Stimulated activated CD8-positive, alpha-beta memory T cell treated with anti-CD3 and anti-CD28 coated beads, Interleukin-7, amount 100 ng/mL, for 1 hour (primary cell): ENCODE measurements at places on chromosomes 7 and 10.

DNA sequence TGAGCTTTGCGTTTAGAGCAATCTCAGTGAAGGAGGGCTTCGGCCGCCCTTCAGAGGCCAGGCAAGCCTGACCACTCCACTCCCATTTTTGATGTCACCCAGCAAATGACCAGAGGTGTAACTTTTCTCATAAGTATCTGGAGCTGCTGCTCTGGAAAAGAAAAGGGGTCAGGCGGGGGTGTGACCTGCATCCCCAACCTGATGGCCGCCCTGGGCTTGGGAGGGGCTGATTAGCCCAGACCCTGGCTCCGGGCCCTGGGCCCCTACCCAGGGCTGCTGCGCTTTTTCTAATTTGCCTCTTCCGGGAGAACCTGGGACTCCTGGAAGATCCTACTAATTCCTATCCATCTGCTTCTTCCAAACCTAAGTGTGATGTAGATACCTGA, 9.6 kb upstream of the EBF3 start:
- no peak for DNase-seq

DNA sequence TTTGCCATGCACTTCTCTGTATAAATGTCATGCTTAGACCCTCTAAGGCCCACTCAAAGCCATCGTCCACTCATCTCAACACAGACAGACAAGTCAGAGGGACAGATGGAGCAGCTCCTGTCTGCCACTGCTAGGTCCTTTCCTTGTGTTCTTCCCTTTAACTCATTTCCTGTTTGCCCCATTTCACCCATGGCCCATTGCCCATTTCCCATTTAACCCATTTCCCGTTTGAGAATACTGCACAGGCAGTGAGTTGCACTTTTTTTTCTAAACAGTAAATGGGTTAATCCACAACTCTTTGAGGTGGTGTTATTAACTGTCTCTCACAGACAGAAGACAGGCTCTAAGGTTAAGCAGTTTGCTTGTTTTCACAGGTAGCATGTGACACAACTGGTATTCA, 179.3 kb downstream of the NPSR1 start:
- DNase-seq: no peak

DNA sequence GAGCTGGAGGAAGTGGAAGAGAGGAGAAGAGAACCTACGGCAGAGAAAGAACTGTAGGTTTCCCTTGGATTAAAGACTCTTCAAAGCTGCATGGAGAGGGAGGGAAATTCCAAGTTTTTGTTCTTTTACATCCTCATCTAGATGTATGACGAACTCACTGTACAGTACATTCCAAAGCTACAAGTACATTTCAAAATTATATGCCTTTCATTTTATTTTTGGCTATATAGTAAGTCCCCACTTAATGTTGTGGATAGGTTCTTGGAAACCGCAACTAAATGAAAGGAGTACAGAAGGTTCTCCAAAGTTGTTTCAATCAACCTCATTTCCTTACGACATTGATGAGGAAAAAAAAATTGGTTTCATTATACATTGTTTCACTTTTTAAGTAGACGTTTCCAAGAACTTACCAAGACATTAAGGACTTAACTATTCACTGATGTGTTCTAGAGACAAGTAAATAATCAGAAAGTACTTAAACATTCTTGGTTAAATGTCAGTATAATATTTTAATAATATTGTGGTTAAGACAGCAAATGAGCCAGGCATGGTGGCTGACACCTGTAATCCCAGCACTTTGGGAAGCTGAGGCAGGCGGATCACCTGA, 16.1 kb upstream of the JMJD1C start:
- no peak for DNase-seq

DNA sequence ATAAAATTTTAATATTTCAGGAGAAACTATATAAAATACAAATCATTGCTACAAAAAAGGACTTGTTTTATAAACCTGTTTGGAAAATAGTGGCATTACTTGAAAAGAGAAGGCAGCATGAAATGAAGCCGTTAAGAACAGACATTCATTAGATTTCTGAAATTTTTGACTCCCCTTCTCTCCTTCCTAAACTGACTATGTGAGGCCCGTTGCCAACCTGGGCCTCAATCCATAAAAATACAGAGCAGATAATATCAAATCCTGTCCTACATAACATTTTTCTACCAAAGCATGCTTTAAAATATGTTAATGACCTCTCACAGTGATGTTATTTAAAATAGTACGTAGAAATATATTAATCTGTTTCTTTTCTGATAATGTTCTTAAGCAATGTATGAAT, 34.5 kb upstream of the ING3 start:
- no peak for DNase-seq

GRCh38 chr7:21361413-21362125, 66.3 kb upstream of the SP4 start:
- no peak for DNase-seq

GRCh38 chr7:51029701-51030191, 247.1 kb upstream of the GRB10 start:
- DNase-seq: no peak

DNA sequence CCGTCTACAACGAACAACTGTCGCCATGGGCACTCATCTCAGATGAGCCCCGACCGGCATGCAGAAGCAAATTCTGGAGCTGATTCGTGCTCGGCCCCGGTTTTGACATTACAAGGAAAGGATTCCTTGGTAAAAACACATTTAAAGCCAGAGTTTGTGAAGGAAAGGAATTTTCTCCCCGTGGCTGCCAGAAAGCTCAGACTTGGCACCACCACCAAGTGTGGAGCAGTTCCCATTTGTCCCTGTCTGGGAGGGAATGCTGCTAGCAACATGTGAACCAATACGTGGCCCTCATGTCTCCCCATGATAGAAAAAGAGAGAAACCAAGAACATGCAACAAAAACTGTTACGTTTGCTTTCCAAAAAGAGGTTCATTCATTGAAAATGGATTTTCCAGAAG, 55.2 kb upstream of the DDC start:
- DNase-seq: no peak

GRCh38 chr10:101385866-101386658, 32.1 kb downstream of the BTRC start:
- DNase-seq: no peak

- DNase-seq: no peak
Measured at GRCh38 chr7:988426-988911, 5.5 kb downstream of the CYP2W1 start.

DNA sequence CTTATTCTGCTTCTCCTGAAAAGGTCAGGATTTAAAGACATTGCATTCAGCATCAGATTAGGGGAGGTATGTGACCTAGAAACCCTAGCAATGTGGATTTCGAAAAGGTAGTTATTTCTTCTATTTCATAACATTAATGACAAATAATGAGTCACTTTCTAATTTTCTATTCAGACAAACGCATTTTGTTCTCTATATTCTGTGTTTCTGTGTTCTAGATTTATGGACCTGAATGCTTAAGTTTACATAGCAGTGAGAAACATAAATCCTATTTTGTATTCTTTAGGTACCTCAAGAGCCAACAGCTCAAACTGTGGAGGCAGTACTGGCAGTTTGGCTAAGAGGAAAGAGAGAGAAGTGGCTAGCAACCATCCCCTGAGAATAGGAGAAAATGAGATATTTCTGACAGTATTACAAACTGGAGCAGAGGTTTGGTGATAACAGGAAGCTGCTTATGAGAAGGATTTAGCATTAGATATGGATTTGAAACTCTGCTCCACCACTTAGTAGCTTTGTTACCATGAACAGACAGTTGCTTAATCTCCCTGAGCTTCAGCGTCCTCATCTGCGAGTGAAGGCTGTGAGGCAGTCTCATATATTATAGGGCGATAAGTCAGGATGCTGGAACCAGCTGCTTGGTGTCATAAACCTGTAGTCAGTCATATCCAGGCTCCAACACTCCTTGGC, 28.2 kb downstream of the CDK14 start:
- DNase-seq: no peak

- no peak for DNase-seq
Measured at GRCh38 chr10:79070606-79071395, 2.0 kb downstream of the ZMIZ1 start.

- no peak for DNase-seq
Measured at GRCh38 chr7:10930551-10930950, 43.1 kb upstream of the PHF14 start.

DNA sequence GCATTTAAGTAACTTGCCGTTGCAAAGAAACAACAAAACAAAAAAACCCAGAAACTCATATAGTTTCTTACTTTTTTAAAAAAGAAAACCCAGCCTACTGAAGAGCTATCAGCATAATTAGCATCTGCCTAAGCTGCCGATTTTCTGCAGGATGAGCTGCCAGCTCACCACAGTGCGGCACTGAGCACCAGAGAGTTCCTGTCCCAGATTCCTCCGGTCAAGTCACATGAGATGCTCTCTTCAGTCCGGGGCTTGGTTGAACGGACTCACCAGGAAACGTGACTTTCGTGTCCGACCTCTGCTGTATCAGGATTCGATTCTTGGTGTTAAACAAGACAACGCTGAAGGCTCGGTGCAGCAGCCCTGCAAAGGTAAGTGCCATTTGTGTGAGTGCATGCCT, 3.2 kb downstream of the IDI2 start:
- DNase-seq: no peak

DNA sequence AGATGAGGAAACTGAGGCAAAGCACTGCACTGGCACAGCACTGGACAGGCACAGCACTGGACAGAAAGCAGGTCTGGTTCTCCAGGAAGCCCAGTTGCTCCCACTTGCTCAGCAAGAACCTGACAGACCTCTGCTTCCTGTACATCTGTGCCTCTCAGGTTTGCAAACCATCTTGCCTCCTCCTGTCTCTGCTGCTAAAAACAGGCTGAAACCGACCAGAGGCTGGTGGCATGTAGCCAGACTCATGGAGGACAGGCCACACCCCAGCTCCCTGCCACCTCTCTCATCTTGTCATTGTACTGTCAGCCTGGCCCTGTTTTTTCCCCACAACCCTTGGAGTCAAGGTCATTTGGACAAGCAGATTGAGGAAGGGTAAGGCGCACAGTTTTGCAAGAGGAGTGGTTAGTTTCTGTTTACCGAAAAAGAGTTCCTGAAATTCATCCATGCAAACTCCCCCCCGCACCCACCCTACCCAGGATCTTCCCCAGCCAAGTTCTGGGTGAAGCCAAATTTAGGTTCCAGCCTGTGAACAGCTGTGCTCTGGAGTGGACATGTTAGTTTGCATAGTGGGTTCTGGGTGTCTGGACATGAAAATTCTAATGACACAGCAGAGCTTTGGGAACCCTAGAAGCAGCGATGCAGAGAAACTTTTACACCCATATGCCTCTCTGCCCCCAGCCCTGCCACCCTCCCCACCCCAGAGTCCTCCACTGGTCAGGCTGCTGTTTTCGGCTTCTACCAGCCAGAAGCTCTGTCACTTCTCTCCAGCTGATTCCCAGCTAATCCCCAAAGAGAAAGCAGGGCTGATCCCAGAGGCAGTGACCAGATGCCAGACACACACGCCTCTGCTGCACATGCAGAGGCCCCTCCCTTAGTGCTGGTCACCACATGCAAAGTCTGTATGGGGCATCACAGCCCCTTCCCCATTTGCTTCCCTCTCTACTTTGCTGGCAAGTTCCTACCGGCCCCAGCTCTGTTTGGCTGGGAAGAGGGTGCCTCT, 8.5 kb upstream of the C10orf105 start:
- peak; percentile 41 for DNase-seq

- DNase-seq: no peak
Measured at GRCh38 chr10:6130848-6131470, 42.1 kb downstream of the RBM17 start.

DNA sequence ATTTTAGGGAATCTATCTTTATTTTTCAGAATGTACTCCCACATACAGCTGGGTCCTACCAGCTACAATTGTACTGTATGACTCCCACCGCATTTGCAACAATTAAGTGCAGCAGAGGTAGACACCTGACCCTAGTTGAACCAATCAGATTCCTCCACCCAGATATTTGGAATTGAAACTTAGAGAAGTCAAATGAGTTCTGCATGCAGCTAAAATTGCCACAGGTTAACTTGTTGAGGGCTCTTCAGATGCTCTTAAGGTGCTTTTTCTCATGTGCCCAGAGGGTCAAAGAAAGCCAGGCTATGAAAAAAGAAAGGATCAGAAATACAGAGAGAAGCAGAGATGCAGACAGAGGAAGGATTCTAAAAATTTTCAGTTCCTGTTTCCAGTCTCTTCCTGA, 68.0 kb upstream of the TES start:
- DNase-seq: no peak

DNA sequence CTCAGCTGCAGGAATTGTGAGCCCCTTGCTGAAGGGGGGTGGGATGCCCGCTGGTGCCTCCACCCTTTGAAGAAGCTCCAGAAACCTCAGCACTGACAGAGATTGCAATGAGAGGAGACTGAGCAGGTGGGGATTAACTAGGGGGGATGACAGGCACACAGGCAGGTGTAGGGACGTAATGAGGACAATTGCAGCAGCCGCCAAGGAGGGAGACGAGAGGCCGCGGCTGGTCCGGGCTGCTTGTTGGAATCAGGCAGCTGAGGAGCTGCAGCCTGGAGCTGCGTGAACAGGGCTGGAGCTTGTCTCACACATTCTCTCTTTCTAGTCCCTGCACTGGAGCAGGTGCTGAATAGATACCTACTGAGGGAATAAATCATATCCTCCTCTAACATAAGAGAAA, 122.0 kb upstream of the TCERG1L start:
- no peak for DNase-seq

- no peak for DNase-seq
Measured at GRCh38 chr10:7998831-7999230, 55.7 kb upstream of the GATA3 start.

GRCh38 chr10:42830237-42830636, 47.6 kb downstream of the BMS1 start:
- DNase-seq: no peak

DNA sequence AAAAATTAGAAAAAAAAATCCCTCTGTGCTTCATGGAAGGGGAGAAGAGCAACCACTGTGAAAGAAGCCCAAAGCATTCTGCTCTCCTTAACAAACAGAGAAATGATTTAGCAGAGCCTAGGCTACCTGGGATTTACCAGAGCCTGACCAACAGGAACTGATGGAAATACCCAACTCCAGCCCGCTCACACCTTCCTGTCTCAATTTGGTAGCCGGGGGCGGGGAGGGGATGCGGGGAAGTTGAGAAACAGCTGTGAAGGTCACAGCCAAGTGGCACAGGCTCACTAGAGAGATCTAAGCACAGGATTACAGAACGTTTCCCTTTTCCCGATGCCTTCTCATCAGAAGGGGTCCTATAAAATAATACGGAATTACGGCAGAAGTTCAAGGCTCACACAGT, 17.6 kb downstream of the RSU1 start:
- DNase-seq: no peak

DNA sequence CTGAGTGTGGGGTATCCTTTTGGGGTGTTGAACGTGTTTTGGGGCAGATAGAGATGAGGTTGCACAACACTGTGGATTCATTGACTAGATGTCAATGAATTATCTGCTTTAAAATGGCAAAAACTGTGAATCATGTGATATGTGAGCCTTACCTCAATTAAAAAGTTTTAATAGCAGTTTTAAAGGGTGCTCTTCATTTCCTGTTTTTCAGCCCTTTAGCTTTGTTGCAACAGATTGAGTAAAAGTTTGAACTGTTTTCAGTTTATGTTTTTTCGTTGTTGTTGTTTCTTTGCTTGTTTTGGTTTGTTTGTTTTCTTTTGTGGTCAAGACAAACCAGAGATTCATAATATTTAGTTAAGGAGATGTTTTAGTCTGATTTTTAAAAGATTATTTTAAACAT, 9.4 kb downstream of the TAS2R41 start:
- DNase-seq: no peak

- no peak for DNase-seq
Measured at GRCh38 chr10:121351540-121351939, 246.7 kb downstream of the FGFR2 start.

- DNase-seq: peak; percentile 25
Measured at GRCh38 chr10:86400705-86401587, 34.4 kb upstream of the GRID1 start.

GRCh38 chr7:4838626-4839334, 23.1 kb downstream of the PAPOLB start:
- DNase-seq: no peak

- DNase-seq: no peak
Measured at GRCh38 chr7:89772276-89772675, 382.0 kb upstream of the STEAP1 start.
